Central memory CD8-positive, alpha-beta T cell (primary cell): ENCODE measurements at places on chromosomes 16 and 17.

GRCh38 chr17:45315648-45316433 is 979 bp downstream of the MAP3K14 start:
- DNase-seq, result no peak

GRCh38 chr17:57402681-57403180 is 146.4 kb downstream of the MSI2 start:
- no peak for DNase-seq

DNA sequence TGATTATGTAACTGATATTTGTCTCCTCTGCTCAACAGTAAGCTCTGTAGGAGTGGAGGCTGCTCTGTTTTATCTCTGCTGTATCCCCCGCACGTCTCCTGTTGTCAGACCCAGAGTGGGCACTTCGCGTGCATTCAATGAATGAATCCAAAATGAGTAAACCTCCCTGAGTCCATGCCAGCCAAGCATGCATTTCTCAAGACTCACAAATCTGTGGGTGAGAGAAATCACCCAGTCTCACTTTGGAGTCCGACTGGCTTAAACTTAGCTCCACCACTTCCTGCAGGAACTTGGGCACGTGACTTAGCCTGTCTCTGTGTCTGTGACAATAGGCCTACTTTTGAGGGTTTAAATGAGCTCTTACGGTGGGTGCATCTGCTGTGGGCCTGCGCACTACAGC is 3.7 kb downstream of the PNPO start:
- DNase-seq, result no peak

DNA sequence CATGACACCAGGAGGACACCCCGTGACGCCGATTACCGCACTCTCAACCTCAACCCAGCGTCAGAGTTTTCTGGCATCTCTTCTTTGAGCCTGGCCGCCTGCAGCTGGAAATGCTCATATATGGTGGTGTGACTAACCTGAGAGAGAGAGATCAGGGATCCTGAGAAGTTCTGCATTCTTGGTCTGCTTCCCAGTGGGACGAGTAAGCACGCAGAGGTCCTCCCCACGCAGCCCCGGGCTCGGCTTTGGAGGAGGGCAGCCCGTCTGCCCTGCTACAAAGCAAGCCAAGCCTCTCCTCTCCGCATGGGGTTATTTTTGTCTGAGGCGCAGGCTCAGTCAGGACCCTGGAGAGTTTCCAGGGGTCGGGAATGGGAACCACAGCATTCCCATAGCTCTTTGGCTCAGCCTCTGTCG is 16.5 kb downstream of the CRISPLD2 start:
- no peak for DNase-seq

DNA sequence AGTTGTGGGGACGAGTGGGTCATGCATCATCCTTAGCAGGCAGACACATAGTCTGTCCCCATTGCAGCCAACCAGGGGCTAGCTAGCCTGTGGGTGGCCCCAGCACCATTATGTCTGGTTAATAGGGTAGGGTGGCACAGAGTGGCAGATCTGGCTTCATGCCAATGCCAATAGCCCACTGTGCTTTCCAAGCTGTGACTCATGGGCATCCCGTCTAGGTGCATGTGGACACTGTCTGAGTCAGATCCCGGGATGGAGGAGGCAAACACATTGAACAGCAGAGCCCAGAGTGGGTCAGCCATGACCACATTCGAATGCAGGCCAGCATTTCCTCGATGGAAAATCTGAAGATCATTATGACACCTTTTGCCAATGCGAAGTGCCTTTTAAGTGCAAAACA is 2.5 kb downstream of the HS3ST2 start:
- no peak for DNase-seq

DNA sequence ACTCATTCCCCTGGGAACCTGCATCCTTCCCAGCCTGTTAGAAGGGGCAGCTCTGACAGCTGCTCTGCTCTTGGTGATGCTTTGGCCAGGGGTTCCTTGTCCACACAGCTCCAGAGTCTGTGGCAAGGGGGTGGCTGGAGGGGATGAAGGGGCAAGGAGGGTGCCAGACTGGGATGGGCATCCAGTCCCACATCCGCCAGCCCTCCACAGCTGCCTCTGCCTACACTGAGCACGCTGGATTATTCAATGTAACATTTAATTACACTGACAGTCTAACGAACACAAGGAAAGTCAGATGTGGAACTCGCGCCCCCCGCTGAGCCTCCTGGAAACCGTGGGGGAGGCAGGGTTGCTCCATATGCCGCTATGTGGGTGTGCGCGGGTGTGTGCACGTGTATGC is 101.1 kb downstream of the C16orf78 start:
- DNase-seq, result no peak

DNA sequence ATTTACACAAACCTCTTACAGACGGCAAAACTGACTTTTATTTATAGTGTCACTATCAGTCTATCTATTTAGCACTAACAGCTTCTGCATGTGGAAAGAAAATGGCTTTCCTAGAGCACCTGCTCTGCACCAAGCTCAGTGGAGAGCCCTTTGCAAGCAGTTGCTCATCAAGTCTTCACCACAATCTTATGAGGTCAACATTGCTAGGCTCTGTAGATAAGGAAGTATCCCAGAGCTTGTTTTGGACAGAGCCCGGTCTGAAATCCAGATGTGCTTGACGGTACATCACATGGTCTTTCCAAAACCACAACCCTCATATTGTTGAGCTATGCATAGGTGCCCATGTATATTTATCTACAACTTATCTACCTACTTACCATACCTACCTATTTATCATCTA is 572.7 kb upstream of the CDH5 start:
- DNase-seq, result no peak

- no peak for DNase-seq
Measured at GRCh38 chr16:54277845-54278703, 8.5 kb downstream of the IRX3 start.

- no peak for DNase-seq
Measured at GRCh38 chr17:60832631-60833030, 155.0 kb downstream of the BCAS3 start.

DNA sequence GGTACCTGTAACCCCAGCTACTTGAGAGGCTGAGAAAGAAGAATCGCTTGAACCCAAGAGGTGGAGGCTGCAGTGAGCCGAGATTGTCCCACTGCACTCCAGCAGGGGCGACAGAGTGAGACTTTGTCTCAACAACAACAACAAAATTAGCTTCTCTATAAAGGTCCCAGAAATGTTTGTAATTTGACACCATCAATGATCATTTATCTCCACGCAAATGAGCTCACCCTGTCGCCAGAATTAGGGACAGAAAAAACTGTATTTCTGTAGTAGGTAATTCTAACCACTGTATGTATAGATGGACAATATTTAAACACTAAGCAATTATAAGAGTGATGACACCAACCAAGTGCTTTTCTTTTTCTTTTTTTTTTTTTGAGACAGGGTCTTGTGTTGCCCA is 10.7 kb downstream of the C17orf78 start:
- no peak for DNase-seq

DNA sequence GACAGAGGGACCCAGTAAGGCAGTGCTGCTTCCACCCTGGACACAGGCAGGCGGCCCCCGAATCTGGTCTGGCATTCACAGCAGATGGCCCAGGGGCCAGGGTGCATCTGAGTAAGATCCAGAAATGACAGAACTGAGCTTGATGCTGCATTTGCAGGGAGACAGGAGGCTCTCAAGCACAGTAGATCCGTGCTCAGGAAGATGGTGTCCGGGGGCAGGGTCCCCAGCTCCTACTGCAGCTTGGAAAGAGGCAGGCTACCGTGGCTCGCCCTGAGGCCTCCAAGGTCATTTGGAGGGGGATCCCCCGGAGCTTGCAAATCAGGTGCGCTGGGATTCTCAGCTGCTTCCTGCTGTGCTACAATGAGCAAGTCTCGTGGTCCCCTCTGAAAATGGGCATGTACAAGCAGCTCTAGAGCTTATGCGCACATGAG is 2.2 kb downstream of the C16orf95 start:
- no peak for DNase-seq
